Stimulated activated CD4-positive, alpha-beta T cell treated with anti-CD3 and anti-CD28 coated beads, Interleukin-15, amount 100 ng/mL, for 1 hour (primary cell): ENCODE measurements at places on chromosomes 3 and 15.

DNA sequence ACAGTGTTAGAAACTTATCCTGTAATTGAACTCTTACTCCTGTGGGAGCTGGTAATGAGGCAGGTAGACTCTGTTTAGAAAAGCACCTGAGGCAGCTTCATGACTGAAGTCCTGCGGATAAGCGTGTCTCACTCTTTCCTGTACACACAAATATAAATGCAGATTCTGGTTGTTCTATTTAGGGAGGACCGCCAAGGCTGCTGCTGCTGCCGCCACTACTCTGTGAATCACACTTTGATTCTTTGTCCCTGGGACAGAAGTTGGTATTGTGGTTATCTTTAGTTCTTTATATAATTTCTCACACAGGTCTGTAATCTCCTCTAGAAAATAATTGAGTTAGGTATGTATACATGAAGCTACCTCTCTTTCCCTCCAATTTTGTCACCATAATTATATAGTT is 3.6 kb downstream of the LSAMP start:
- no peak for DNase-seq

GRCh38 chr15:59812250-59812870 is 123.2 kb upstream of the BNIP2 start:
- no peak for DNase-seq

- no peak for DNase-seq
These were observed 60.7 kb downstream of the CACNA1D start for GRCh38 chr3:53555068-53555588.

DNA sequence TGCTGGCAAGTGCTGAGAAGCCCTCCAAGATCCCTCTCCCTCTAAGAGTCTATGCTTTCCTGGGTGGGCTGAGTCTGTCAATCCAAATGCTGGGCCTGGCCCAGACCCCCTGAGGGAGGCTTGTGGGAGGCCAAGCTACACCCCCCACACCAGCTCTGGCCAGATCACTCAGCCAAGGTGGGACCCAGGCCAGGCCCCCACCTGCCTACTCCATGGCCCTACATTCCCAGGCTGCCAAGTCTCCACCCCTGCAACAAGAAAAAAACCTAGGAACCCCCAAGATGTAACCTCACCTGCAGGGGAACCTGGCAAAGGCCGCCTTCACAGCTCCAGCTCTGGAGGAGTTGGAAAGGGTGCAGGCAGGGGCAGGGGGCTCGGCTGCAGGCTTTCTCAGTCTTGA is 109.1 kb downstream of the CHSY1 start:
- DNase-seq, result no peak

- no peak for DNase-seq
These were observed 616.0 kb upstream of the TBL1XR1 start for GRCh38 chr3:177813322-177813721.

DNA sequence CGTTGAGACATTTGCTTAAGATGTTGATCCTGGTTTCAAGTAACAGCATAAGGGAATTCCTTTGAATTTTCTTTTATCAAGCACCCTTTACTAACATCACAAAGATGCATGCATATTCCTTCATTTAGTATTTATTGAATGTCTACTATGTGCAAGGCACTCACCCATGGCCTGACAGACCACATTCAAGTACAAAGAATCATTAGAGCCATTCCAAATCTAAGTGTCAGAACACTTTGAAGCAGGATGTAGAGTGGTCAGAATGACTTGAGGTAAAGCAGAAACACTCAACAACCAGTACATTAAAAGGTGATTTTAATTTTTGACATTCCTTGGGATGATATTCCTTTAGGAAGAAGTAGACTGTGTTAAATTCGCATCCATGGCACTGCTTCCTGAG is 6.0 kb upstream of the WDR5B start:
- no peak for DNase-seq

DNA sequence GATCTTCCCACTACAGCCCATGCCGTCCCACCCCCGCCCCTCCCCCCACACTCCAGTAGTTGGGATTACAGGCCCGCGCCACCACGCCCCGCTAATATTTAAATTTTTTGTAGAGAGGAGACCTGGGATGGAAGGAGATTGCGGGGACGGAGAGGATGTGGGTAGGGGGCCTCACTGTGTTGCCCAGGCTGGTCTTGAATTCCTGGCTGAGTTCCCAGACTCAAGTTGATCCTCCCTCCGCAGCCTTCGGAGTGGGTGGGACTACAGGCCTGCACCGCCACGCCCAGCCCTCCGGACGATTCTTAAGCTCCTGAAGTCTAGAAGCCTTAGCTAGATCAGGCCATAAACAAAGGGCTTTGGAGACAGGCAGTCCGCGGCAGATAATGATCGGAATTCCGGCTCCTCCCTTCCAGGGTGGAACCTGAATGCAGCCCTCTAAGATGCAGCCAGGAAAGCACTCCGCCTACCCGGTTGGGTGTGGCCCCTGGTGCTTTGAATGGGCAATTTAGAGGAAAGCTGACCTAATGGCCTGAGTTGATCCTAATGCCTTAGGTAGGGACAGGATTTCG is at the start of gene DPPA2:
TSS of gene DPPA2 (minus strand) at position 356 of the 569 bp plus-strand sequence. CDS start 1,975 bp downstream, outside the sequence.
- DNase-seq, result no peak

GRCh38 chr3:155312781-155313180 is 19.3 kb upstream of the STRIT1 start:
- DNase-seq, result no peak

DNA sequence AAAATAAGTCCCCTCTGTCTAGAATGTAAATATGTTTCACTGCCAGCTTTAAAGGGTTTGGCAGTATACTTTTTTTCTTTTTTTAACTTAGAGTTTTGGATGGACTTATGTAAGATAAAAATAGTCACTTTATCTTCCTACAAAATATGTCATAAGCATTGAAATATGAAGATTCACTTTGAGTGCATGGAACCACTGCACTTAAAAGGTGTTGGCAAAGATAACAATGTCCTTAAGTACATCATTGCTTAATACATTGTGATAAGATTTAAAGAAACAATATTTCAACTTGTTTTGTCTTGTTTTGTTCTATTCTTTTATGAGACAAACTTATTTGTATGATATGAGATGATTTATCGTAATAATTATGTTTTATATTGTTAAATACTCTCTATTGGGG is 66.3 kb upstream of the NAALADL2 start:
- no peak for DNase-seq

DNA sequence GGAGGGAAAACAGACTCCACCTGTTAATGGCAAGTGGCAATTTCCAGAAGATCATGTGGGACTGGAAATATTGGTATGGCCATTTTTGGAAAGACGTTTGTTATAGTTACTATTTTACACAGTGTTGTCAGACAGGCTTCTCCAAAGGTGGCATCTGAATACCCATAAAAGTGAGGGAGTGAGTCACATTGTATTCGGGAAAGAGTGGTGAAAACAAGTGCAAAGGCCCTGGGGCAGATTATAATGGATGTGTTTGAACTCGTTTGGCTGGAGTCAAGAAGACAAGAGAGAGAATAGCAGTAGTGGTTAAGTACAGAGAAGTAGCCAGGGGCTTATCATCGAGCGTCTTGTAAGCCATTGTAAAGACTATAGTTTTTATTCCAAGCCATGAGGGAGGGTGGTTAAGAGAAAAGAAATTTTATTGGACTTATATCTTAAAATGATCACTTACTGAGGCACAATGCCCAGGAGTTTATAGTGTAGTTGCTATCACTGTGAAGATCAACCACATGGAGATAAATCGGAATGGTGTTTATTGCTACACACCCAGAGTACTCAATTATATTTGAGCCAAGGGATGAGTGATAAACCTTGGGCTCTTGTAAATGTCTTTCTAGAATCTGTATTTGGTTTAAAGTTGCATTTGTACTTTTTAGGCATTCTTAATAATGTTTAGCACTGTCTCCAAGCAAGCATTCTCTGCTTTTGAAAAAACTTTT is 212.8 kb upstream of the KBTBD8 start:
- no peak for DNase-seq

- no peak for DNase-seq
These were observed 333.4 kb downstream of the THSD4 start for GRCh38 chr15:71448688-71449114.
